ENCODE measurements at places on chromosomes 11 and 22.

DNA sequence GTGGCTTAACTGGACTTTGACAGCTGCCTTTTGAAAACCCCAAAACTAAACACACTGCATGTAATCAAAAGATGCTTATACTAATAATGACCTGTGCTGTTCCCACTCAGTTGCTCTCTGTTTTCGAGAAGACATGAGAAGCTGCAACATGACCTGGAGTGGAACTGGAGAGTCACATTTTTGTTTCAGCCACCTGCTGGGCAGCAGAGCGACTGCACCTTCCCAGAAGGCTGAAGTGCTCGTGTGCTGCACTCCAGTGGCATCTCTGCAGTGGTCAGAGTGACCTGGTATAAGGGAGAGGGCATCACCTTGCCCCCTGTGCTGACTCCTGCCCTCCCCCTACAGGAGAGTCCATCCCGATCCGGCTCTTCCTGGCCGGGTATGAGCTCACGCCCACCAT, 8.6 kb downstream of the THYN1 start:
- no peak for DNase-seq

DNA sequence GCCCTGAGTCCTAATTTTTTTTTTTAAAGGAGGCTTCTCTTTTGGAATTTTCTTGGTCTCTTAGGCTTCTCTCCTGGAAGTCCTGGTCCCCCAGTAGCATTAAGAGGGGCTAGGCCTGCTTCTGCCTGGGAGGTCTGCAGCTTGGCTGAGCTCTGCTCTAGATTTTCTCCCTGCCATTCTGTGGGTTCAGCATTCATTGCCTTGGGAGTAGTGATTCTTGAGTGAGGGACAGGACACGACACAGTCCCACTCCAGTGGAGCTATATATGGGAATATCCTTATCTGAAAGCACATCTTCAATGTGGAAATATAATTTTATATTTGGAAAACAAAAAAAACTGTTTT, 3.7 kb downstream of the IGSF22 start:
- no peak for DNase-seq

DNA sequence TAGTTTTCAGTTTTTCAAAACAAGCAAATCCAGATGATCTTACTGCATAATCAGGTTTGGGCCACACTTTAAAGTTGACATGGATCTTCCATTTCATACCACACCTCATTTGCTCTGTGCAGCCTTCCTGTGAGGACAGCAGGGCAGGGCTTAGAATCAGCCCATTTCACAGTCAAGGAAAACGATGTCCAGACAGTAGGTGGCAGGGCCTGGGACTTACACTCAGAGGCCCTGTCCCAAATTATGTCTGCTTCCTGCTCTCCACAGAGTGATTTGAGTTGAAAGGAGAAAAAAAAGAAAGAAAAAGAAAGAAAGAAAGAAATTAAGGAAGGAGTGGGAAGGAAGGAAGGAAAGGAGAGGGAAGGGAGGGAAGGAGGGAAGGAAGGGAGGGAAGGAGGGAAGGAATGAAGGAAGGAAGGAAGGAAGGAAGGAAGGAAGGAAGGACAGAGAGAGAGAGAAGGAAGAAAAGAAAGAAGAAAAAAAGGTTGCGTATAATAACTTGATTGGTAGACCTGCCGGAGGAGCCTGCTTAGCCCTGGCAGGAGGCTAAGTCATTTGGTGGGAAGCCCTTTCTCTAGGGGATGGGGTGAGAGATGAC, 23.6 kb downstream of the TSKU start:
- no peak for DNase-seq

GRCh38 chr22:29393019-29393608, 4.7 kb upstream of the AP1B1 start:
- DNase-seq, result no peak

DNA sequence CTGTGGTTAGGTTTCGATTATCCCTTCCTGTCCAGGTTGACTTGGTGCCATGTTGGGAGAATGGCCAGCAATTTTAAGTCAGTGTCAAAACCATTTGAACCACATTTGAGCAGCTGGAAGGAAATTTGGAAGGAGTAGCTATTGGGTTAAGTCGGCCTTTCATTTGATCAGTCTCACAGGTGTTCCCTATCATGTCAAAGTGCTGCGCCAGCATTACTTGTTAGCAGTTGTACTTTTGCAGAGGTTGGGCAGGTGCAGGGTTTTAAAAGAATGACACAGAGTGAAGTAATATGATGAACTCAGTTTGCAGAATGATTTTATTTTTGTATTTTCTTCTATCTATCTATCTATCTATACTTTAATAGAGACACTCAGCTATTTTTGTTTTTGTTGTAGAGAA, 6.4 kb upstream of the TYMP start:
- no peak for DNase-seq

DNA sequence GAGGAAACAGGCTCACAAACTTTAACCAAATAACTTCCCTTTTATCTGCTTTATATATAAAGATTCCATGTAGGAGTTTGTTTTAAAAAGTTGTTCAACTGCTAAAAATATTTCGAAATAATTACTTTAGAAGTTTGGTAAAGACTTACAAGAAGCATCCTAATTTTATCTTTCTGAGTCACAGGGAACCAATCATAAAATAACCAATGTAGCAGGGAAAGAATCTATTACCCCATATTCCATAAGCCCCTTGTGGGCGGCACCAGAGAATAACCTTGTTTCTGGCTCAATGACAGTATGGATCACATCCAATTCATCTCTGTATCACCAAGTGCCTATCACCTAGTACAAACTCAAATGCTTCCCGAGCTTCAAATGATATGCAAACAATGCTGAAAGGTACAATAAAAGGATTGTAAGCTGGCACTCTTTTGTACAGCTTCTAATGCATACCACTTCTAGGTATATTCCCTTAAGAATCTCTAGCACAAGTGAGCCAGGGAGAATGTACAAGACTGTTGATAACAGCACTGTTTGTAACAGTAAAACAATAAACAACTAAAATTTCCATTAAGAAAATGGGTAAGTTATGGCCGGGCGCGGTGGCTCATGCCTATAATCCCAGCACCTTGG, 158.4 kb downstream of the ATG16L2 start:
- no peak for DNase-seq

DNA sequence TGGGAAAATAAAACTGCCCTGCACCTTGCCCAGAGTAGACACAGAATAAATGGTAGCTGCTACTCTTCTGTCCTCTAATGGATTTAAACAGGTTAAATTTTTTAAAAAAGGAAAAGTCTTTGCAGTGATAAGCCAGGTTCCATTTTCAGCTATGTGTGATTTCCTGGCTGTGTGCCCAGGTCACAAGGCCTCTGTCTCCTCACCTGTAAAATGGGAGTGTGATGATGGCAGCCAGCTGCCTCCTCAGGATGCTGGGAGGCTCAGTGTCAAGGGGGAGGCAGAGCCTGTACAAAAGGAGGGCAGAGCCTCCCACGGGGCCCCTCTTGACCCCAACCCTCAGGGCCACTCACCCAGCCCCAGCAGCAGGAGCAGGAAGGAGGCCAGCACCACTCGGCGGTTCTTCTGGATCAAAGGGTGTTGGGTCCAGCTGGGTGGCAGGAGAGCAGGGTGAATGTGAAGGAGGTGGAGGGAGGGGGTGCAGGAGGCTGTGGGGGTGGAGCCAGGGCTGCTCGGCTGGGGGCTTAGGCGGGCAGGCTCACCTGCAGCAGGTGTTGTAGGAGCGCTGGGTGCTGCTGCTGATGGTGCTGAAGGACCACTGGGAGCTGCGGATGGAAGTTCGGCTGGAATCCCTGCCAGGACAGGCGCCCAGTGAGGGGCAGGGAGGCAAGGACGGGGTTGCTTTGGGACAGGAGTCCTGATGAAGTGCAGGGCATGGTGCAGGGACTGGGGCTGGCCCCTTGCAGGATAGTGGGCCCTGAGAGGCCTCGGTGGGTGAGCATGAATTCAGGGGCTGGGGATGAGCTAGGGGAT, 1.9 kb downstream of the TMEM134 start:
- no peak for DNase-seq

DNA sequence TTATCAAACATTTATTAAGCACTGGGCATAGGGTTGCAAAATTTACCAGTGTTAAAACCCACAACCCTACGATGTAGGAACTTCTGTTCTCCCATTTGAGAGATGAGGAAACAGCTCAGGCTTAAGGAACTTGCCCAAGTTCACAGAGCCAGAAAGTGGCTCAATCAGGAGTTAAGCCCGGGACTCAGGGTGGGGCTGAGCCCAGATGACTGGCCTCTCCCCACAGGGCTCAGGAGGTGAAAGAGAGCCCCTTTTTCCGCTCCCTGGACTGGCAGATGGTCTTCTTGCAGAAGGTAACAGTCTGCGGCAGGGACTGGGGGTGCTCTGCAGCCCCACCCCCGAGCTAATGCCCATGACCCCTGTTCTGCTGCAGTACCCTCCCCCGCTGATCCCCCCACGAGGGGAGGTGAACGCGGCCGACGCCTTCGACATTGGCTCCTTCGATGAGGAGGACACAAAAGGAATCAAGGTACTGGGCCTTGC, 5.6 kb upstream of the ANKRD13D start:
- DNase-seq, result no peak

DNA sequence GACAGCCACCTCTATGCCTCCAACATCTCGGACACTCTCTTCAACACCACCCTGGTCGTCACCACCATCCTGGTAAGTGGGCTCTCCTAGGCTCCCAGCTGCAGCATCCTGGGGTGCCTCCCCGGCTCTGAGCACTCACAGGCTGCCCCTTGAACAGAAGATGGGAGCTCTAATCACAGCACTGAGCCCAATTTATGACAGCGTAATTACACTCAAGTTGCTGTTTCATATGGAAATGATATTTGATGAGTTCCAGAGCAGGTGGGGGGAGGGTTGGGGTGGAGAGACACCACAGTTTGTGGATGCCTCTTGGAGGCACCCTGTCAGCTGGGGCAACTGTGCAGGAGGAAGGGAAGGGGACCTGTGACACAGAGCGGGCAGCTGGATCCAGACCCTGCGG, 125.3 kb upstream of the TBCEL start:
- DNase-seq, result no peak

DNA sequence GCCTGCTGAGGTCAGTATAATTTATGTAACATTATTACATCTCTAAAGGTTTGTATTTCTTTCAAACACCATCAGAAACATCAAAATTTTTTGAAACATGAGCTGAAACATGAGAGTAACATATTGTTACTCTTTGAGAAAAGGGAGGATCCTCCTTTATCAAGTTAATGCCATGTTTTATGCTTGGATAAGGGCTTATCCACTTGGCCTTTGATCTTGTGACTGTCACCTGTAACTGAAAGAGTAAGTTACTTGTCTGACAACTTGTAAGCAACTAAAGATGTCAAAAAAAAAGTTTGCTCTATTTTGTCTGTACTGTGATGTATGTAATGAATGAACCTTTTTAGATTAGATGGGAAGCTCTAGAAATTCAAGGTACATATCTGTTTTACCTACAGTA, 59.6 kb downstream of the FAR1 start:
- DNase-seq, result no peak

- no peak for DNase-seq
Measured at GRCh38 chr11:126419801-126420697, 64.6 kb downstream of the ST3GAL4 start.

DNA sequence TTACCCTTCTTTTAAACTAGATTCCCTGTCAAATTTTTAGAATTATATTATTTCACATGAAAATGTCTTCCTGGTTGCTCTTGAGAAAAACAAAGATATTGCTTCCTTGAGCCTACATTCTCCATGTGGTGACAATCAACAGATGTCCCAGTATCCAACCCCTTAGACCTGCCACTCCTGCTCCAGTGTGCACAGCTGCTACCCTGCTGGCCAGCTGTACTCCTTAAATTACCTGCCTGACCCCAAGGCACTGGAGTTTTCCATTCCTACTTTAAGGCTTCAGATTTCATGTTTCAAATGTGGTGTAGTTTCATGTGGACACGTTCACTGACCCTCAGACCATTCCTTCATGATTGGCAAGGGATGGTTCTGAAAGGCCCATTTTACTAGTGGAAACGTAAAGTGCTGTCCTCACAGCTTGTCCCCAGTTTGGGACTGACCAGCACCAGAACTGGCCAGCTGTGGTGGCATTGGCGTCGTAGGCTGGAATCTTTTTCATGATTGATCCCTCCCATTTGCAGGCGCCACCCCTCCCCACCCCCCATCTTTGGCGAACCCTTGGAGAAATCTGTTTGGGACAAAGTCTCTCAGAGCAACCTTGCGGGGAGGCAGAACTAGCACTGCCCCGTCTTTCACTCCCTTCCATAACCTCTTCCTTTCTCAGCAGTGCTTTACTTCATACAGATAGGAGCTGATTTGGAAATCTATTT, 123.5 kb downstream of the DBX1 start:
- no peak for DNase-seq

GRCh38 chr11:8459711-8460399, 134.2 kb downstream of the STK33 start:
- DNase-seq, result no peak

- DNase-seq, result no peak
Measured at GRCh38 chr11:119481667-119482400, 58.9 kb upstream of the THY1 start.
